ENCODE measurements at places on chromosomes 12 and 14.

GRCh38 chr12:20445687-20446086, 77.3 kb downstream of the PDE3A start:
- peak; percentile 30 for DNase-seq

DNA sequence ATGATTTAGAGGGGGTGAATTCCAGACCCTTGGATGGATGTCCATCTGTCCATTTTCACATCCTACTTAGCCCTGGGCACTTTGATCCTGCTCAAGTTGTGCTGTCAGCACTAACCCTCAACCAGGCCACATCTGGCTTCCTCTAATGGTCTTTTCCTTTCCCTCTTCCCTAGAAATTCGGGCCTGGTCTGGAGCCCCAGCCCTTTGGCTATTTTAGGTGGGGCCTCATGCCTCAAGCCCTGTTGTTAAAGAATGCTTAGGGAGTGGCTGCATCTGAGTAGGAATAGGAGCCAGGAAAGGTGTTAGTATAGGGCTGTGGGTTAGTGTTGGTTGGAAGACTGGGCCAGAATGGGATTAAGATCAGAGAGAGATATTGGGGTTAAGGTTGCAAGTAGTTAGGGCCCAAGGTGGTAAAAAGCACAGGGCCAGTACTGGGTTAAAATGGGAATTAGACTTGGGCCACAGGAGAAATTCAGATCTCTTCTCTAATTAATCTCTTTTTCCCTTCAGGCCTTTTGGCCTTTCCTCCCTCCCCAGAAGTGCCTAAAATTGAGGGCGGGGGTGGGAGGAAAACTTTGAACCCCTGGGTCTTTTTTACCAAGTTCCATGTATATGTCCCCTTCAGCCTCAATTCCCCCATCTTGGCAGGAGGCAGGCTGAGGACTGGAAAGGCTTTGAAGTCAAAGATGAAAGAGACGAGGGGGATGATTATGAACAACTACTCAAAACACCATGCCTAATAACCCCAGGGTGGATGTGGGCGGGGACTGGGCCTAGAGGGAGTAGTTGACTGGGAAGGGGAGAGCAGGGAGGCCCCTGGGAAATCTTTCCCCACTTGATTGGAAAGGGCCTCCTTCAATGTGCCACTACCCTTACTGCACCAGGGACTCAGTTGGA, 4.0 kb upstream of the ZNF385A start:
- no peak for DNase-seq

DNA sequence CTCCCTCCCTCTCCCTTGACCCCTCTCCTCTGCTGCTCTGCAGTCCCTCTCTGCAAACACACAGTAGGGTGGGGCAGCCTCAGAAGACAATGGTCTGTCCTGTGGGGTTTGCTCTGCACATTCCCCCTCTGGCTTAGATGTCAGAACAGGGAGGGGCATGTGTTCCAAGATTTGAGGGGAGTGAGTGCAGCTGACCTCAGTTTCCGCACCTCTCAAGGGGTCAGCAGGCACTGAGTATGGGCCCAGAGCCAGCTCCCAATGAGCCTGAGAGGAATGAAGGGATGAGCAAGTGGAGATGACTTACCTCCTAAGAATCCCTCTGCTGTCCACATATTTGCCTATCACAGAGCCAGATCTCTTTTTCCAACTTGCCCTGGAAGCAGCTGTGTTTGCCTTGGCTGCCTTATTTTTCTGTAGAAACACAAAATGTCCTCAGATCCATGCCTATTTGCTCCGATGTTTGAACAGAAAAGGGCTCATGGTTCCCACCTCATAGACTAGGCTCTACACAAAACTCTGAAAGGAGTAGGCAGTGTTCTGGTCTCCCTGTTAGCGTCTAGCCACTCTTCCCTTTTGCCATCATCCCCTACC, 111.4 kb downstream of the CRACR2A start:
- DNase-seq, result peak; percentile 89

DNA sequence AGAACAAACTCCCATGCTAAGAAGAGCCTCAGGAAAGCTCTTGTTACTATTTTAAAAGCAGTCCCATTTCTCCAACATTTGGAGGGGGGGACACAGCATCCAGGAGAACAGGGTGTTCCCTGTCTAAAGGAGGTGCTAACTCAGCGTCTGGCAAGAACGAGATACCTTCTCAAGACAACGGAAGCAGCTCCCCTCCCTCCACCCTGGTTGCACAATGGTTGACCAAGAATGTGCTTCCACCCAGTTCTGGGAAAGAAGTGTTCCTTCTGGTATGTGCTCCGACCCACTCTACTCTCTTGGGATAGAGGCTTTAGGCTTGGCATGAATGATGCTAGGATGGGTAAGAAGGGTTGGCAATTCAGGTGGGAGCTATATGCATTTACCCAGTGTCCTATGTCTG, 1.5 kb upstream of the KRT6A start:
- DNase-seq, result peak; percentile 92

GRCh38 chr12:50708631-50709030, 55.3 kb upstream of the ATF1 start:
- no peak for DNase-seq

GRCh38 chr12:69545081-69545480, 40.2 kb upstream of the CCT2 start:
- peak; percentile 12 for DNase-seq

GRCh38 chr14:77309131-77309530, 11.6 kb downstream of the POMT2 start:
- DNase-seq, result no peak

DNA sequence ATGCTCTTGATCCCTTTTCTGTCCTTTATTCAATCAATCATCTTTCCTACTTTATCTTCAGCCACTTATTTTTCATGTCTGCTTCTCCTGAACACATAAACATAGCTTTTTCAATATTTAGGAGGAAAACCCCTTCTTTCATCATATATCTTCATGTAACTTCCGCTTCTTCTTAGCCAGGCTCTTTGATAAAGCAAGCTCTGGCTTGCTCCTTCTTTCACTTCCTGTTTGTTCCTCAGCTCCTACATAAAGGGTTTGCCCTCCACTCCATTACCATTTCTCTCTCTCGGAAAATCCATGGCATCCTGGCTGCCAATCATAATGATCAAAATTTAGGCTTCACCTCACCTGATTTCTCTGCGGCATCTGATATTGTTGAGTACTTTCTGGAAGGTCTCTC, 33.7 kb upstream of the HELB start:
- no peak for DNase-seq

- DNase-seq, result no peak
These were observed 20.7 kb downstream of the PELI2 start for GRCh38 chr14:56138928-56139327.

- no peak for DNase-seq
These were observed 11.5 kb upstream of the PCED1B start for GRCh38 chr12:47067771-47068431.

GRCh38 chr14:105107781-105108515, 42.7 kb upstream of the GPR132 start:
- no peak for DNase-seq

DNA sequence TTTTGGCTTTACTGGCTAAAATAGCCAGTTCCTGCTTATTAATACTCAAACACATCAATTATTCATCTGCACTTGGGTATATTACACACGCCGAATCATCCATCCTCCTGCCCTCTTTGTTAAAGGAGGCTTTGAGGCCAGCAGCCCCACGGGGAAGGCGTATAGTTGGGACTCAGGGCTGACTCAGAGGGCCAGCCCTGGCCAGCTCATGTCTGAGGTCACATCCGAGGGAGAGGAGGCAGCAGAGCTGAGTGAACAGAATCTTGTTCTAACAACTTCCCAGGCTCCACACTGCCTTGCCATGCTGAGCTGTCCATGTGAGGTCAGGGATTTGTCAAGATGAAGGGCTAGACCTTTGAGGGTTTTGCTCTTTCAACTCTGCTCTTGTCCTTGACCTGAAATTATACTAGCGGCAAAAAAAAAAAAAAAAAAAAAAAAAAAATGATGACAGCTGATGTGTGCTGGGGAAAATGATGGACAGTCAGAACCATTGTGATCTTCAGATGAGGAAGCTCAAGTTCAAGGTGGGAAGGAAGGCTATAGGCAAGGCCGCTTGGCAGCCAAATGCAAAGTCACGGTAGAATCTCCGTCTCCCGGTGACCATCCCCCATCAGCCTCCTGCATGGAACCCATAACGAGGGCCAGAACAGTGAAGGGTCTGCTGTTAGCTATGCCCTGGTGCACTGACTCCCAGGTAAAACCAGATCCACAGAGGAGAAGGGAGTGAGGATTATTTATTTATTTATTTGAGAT, 12.5 kb upstream of the MARK3 start:
- peak; percentile 97 for DNase-seq

Data from cardiac fibroblast (primary cell).